Activated naive CD4-positive, alpha-beta T cell treated with Interleukin-2 at 50 U/mL for 16 hours (primary cell): ENCODE measurements at places on chromosomes 16 and 17.

- no peak for DNase-seq
Measured at GRCh38 chr17:75828741-75829140, 15.5 kb downstream of the UNC13D start.

- no peak for DNase-seq
Measured at GRCh38 chr17:27635275-27635823, 4.4 kb downstream of the LGALS9 start.

- no peak for DNase-seq
Measured at GRCh38 chr16:85210423-85211169, 98.3 kb upstream of the CIBAR2 start.

GRCh38 chr16:31357324-31358109, 2.5 kb downstream of the ITGAX start:
- no peak for DNase-seq

GRCh38 chr17:55291114-55291507, 26.4 kb downstream of the HLF start:
- no peak for DNase-seq

GRCh38 chr16:14013145-14013570, 58.0 kb upstream of the MRTFB start:
- DNase-seq = no peak

DNA sequence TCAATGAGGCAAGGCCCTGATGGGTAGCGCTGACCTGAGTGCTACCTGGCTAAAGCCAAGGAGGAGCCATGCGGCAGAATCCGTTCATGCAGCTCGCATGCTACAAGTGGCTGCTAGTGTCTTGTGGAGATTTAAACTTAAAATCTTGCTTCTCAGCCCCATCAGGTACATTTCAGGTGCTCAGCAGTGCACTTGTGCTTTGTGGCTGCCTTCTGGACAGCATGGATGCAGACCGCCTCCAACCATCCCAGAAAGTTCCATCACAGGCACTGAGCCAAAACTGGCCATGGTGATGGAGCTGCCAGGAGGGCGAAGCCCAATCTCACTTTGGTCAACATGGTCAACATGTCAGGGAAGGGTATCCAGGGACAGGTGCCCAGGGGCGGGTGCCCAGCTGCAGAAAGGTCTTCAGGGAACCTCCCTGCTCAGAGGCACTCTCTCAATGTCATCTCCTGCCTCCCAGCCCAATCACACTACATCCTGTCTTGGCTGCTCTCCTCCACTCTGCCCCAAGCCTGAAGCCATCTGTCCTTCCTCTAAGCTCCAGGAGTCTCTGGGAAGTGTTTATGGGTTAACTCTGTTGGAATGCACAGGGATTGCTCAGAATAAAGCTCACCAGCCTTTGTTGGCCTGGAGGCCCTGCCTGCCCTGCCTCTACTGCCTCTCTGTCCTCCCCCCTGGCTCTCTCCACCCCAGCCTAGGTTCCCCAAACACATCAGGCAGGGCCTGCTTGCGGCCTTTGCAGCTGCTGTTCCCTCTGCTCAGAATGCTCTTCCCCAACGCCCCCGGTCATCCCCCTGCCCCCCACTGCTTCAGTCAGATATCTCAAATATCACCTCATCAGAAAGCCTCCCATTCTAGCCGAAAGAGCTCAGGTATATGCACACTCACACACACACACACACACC, 18.3 kb upstream of the TNFRSF13B start:
- no peak for DNase-seq

- no peak for DNase-seq
Measured at GRCh38 chr16:15573274-15573895, 69.6 kb downstream of the MARF1 start.

DNA sequence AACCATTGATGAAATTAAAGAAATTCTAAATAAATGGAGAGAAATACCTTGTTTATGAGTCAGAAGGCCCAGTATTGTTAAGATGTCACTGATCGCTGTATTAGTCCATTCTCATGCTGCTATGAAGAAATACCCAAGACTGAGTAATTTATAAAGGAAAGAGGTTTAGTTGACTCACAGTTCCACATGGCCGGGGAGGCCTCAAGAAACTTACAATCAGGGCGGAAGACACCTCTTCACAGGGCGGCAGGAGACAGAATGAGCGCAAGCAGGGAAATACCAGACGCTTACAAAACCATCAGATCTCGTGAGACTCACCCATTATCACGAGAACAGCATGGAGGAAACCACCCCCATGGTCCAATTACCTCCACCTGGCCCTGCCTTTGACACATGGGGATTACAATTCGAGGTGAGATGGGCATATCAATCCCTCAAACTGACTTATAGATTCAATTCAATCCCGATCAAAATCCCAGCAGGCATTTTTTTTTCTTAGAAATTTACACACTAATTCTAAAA, 157.2 kb downstream of the ENGASE start:
- no peak for DNase-seq

DNA sequence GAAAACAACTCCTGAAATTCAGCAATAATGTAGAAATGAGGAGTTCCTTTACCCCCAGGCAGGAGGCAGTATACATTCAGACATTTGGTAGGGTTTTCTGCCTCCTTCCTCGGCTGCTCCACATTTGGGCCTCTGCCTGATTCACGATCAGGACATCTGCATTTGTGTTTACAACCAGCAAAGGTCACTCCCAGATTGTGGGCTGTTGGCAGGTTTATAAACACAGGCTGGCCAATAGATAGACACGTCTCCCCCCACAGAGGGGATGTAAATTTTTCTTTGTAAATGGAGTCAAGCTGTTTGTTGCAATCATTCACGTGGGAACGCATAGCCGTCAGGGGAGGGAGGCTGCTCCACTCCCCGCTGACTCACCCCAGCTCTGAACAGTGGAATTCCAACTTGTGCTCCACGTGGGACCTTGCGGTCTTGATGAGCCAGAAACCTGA, 252.1 kb upstream of the N4BP1 start:
- DNase-seq = no peak

- DNase-seq = no peak
Measured at GRCh38 chr17:51672065-51672464, 411.7 kb downstream of the UTP18 start.

DNA sequence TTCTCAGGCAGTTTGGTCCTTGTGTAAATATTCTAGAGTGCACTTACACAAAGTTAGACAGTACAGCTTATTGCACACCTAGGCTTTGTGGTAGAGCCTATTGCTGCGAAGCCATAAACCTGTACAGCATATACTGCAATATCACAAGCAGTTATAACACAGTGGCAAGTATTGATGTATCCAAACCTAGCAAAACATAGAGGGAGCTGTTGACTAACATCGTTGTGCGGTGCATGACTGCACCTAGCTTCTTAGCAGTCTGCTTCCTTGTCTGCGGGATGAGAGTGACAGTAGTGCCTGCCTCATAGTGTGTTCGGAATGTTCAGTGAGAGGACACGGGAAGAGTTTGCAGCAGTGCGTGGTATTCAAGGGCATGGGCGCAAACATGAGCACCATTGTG, 78.9 kb downstream of the MPRIP start:
- DNase-seq = no peak

GRCh38 chr16:15640966-15641365, 2.0 kb downstream of the MARF1 start:
- DNase-seq = no peak

- no peak for DNase-seq
Measured at GRCh38 chr16:78363843-78364555, 264.5 kb downstream of the WWOX start.

- DNase-seq = no peak
Measured at GRCh38 chr16:79651363-79651762, 50.8 kb upstream of the MAF start.

GRCh38 chr17:82480318-82480717, 21.8 kb downstream of the NARF start:
- DNase-seq = no peak

DNA sequence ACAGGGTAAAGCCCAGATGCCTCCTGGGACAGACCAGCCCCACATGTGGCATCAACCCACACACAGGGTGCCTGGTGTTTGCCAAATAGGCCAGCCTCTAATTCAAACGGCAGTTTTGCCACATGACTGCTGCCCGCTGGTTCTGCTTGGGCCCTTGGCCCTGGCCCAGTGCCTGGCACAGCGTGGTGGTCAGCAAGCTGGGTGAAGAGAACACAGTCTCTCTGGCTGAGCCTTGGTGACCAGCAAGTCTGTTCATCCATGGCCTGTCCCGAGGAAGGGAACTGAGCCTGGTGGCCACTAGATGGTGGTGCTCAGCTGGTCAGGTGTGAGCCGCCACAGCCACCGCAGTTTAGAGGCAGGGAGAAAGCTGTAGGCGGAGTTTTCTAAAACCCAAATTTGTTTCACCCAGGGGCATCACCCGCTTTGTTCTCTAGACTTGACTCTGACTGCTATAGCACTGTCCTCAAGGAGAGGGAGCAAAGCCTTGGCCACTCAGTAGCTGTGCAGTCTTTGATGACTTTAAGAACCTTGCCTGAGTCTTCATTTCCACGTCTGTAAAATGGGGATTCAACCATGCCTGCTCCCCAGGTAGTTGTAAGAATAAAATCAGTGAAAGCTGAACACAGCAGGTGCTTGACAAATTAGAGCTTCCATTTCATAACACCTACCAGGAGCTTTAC, 4.7 kb upstream of the GFAP start:
- peak; percentile 55 for DNase-seq

- no peak for DNase-seq
Measured at GRCh38 chr16:67356396-67356795, 29.8 kb downstream of the LRRC36 start.

- no peak for DNase-seq
Measured at GRCh38 chr16:70677499-70678120, 8.2 kb downstream of the MTSS2 start.

DNA sequence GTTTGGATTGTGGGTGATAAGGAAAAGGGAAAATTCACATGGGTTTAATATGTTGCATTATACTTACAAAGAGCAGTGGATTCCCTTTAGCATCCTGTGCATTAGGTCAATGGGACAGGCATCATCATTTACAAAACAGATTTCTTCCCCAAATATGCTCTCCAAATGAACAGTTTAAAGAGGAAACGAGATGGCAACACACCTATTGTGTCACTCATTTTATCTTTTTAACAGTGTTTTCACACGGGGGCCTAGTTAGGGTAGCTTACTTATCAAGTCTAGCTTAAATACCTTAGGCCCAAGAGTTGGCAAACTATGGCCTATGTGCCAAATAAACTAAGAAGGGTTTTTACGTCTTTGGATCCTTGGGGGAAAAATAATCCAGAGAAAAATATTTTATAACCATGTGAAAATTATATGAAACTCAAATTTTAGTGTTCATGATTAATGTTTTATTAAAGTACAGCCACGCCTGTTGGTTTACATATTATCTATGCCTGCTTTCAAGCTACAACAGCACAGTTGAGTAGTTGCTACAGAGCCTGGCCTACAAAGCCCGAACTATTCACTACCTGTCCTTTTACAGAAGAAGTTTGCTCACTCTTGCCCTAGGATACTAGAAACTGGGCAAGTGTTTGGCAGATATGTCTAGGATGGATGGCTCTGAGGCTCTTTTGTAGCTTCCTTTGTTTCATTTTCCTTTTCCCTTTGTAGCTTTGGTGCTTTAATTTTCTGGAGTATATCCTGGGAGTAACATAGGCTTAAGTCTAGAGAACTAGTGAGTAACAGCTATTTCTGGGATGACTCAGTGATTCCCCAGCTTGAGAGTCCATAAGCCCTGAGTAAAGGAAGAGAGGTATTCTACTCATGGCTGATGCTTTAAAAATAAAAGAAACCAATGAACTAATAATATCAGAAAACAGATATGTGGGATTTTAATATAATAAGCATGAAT, 12.4 kb downstream of the NUP93 start:
- DNase-seq = no peak

- DNase-seq = no peak
Measured at GRCh38 chr17:17605729-17606088, 14.2 kb upstream of the PEMT start.

DNA sequence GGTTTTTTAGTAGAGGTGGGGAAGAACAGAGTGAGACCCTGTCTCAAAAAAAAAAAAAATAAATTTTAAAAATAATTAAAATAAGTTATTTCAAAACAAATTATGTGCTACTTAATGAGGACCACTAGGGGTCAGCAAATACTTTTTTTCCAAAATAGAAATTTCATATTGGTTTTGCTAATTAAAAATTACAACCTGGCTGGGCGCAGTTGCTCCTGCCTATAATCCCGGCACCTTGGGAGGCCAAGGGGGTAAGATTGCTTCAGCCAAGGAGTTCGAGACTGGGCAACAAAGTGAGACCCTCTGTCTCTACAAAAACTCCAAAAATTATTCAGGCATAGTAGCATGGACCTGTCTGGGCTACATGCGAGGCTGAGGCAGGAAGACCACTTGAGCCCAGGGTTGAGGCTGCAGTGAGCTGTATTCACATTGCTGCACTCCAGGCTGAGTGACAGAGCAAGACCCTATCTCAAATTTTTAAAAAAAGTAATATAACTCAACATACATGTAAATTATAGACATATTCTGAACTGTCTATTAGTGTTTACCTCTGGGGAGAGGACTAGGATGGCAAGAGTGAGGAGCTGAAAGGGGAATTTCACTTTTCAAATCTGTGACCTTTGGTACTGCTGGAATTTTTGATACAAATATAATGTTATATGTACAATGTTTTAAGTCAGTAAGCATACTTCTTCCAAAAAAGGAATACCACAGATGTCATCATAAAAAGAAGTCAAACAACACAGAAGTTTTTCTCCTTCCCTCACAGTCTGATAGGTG, 8.1 kb downstream of the MEIOB start:
- no peak for DNase-seq

DNA sequence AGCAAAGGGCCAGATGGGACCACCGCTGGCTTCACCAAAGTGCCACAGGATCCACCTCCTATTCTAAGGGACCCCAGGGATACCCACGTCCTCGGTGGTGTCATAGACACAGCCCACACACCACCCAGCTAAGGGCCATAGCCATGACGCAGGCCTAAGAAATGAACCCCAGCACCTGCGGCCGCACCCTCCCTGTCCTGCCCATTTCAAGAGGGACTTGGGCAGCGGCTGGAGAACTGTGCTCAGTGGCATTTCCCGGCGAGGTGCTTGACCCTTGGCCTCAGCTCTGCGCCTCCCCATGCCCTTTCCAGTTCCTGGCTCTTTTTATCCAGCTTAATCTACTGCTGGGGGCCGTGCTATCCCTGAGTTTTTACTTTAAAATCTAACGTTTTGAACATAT, 27.3 kb downstream of the ZNF778 start:
- DNase-seq = no peak

GRCh38 chr17:66255112-66255511, 25.9 kb upstream of the APOH start:
- DNase-seq = peak; percentile 14
